Activated CD4-positive, alpha-beta memory T cell treated with anti-CD3 and anti-CD28 coated beads, Interleukin-2, amount 10 ng/mL, durations not matched to agents 7 days and 5 days (primary cell): ENCODE measurements at places on chromosomes 5 and 9.

GRCh38 chr9:115395511-115396021 is 277.6 kb upstream of the TNC start:
- no peak for DNase-seq

DNA sequence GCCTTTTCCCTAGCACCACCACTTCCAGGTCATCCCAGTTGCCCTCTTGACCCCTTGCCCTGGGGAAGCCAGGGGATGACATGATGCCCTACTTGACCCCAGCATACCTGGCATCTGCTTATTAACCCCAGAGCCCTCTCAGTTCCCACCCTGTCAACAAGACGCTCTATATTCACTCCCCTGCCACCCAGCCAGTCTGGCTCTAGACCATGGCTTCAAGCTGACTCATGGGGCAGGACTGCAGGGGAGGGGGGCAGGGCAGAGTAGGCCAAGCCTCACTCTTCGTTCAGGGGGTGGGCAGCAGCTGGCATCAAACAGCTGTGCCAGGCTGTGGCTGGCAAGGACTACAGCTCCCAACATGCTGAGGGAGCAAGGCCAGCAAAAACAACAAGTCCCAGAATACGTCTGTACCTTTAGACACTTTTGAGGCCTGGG is 5.3 kb downstream of the ATOSB start:
- no peak for DNase-seq

GRCh38 chr5:96090215-96090614 is 128.6 kb upstream of the ELL2 start:
- no peak for DNase-seq

DNA sequence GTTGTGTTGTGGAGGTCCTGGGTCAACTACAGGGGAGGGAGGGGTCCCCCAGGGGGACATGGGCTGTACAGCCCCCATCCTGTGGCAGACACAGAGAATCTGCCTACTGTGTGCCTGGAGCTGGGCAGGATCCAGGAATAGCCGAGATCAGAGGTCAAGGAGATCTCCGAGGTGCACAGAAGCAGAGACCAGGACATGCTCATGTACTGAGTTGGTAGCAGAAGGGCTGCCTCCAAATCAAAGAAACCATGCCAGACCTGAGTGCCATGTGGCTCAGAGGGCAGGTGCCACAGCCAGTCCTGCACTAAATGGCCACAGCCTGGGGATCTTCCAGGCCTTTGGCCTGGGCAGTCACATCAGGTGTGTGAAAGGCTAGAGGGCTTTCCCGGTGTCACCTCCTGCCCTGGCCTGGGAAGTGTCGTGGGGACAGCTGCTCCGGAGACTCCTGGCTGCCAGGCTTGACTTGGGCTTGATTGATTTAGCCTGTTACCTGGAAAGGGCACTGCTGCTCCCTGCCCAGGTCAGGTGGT is 27.8 kb downstream of the GSN start:
- no peak for DNase-seq

GRCh38 chr5:133868946-133869518 is 99.4 kb downstream of the C5orf15 start:
- DNase-seq, result peak; percentile 80

DNA sequence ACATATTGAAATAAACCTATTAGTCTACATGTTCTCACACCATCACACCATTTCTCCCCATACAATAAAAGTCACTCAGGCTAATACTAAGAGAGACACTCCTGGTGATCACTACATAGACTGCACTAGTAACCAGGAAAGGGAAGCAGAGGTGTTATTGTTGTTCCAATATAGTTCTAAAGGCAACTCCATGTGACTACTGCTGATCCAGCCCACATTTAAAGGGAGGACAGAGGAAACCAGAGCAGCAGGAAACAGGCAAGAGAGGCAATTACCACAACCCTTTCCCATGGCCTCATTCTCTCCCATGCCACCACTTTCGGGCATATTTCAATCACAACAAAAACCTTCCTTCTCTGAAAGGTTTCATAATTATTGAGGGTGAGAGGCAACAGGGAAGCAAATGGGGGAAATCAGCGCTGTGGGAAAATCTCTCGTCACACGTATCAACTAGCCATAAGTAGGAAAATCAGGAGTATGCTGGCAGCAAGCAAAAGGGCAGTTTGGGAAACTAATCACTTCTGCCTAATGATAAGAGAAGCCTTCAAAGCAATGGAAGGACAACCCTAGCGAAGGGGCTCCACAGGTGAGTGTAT is 1.8 kb downstream of the UBAP2 start:
- no peak for DNase-seq

DNA sequence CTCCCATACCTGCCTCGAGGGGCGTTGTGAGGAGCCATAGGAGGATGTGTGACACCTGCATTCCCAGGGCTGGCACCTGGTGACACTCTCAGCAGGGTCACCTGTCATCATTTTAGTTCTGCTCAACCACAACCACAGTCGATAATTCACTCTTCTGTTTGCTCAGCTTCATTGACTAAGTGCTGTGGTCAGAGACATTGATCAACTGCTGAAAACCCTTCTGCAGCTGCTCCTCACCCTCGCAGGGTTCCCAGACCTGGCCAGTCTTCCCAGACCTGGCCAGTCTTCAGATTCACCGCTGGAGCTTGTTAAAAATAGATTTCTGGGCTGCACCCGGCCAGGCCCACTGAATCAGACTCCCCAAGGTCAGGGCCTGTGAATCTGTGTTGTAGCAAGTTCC is 92.8 kb downstream of the MVB12B start:
- DNase-seq, result no peak

GRCh38 chr9:13149454-13149853 is 130.0 kb downstream of the MPDZ start:
- DNase-seq, result no peak

DNA sequence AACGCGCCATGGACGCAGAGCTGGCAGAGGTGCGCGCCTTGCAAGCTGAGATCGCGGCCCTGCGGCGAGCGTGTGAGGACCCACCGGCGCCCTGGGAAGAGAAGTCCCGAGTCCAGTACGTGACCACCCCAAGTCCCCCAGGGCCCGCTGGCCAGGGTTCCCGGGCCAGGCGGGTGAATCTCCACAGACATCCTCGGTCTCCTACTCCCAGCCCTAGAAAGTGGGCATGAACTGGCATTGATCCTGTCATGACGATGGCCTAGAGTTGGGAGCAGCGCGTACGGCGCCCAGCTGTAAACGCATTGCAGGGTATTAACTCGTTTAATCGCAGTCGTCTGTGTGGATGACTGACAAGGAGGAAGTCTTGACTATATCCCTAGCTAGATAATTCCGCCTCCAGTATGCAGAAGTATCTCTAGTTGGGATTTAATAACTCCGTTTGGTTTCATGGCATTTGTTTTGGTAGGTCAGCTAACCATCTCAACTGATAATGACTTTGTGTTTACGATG is 293 bp downstream of the CENPP start:
- no peak for DNase-seq

GRCh38 chr5:74685979-74686631 is 1.1 kb downstream of the HEXB start:
- no peak for DNase-seq

DNA sequence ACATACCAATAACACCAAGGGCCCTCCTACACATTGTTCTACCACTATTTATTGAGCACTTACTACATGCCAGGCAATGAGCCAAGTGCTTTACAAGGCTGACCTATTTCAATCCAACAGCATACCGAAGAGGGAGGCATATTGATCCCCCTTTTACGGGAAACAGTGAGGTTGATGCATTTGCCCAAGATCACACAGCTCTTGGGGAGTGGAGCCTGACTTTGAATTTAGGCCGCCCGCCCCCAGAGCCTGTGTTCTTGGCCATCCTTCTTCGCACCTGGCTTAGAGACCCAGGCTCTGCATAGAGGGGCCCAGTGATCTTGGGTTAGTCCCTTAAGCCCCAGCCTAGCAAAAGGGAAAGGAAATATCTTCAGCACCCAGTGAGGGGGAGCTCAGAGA is 158.1 kb upstream of the IER5L start:
- no peak for DNase-seq

DNA sequence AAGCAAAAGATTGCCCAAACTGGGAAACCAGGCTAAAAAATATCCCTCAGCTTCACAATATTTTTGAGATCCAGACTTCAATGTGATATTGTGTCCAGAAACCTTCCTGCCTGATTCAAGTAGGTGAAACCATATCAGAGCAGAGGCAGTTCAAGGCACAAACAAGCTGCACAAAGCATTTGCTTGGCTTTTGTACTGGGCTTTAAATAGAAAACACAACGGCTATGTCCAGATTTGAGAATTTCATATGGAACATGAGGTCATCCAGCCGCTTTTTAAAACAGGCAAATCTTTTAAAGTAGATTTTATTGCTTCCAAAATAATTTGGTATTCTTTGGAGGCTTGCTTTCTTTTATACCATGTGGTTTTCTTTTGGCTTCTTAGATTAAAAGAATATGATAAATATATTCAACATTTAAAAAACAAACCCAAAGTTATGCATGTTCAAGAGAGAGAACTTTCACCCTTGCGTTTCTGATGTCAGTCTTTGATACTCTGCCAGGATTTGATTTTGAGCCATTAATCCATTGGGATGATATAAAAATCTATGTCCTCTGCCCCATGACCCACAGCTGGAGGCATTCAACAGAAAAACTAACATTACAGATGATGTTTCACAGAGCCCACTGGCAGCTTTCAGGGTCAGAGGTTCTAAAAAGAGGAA is 29.0 kb upstream of the CCDC112 start:
- DNase-seq, result no peak

- no peak for DNase-seq
Measured at GRCh38 chr5:79261897-79262296, 26.0 kb downstream of the JMY start.

DNA sequence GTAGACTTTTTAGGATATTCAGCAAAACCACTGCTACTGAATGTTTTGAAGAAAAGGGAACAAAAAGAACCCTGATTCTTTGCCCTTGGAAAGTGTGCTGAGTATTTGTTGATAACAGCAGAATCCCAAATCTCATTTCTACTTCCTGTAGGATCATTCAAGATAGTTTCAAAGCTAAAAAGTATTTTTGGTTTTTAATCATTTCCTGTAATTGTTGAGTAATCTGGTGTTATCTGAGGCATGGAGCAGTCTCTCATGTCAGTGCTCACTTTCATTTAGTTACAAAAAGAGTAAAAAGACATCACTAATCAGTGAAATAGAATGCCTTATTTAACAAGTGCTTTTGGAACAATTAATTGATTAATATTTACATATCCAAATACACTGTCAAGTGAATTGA is 56.1 kb downstream of the ITGA2 start:
- DNase-seq, result no peak

DNA sequence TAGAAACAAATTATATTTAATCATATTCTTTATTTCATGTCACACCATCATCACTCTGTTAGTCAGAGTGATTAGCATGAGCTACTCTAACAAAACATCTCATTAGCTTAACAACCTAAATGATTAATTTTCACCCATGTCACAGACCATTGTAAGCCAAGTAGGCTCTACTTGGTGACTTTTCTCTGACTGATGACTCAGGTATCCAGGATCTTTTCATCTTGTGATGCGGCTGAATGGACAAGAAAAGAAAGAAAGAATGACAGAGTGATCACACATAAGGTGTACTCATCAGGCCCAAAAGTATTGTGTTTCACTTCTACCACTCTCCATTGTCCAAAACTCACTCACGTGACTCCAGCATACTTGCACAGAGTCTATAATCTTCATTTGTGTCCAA is 299.3 kb downstream of the ANXA1 start:
- no peak for DNase-seq

DNA sequence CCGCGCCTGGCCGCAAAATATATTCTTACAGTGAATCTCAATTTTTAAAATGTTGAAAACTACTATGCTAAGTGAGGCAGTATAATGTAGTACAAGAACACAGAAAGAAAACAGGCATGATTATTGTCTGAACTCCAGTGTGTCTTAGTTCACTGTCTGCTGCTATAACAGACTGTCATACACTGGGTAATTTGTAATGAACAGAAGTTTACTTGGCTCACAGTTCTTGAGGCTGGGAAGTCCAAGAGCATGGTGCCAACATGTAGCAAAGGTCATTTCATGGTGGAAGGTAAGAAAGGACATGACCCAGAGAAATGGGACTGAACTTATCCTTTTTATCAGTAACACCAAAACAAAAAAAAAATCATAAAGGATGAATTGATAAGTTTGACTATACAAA is 19.9 kb upstream of the TEX10 start:
- DNase-seq, result no peak

- no peak for DNase-seq
Measured at GRCh38 chr9:92647671-92648473, 22.1 kb downstream of the IPPK start.

DNA sequence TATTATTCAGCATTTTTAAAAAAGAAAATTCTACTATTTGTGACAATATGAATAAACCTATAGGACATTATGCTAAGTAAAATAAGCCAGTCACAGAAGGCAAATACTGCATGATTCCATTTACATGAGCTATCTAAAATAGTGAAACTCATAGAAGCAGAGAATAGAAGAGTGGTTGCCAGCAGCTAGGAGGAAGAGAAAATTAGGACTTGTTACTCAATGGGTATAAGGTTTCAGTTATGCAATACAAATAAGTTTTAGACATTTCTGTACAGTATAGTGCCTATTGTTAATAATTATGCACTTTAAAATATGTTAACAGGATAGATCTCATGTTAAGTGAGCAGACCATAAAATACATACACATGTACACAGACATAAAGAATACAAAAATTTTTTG is 73.8 kb upstream of the SPINK5 start:
- DNase-seq, result no peak

DNA sequence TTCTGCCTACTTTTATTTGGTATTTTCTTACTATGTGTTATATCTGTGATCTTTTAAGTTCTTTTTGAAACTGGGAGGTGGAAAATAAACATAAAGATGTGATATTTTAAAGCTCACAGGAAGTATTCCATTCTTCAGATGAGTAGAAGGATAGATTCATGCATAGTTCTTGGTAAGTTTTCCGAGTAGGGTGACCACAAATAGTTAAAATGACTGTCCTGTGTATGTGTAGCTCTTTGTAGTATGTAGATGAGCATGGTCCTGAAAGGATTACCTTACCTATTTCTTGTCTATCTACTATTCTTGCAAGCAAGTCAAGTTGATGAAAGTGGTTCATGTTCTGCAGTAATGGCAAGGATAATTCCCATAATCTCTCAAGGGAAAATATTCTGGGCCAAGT is 47.7 kb downstream of the SRFBP1 start:
- DNase-seq, result no peak

DNA sequence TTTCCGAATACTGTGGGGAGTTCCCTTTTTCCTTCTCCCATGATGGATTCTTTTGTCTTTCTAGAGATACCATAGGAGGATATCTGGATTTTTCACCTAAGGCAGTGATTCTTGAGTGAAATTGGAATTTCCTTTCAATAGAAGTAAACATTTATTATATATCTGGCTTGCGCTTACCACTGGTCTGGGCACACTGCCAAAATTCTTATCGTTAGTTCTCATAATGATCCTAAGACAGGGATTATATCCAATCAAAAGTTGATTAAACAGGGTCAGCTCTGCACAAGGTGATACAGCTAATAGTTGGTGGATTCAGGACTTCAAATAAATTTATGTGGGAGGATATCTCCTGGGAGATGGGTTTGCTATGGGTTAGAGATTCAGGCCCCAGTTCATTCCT is 9.6 kb downstream of the TLE4 start:
- DNase-seq, result no peak

- DNase-seq, result no peak
Measured at GRCh38 chr9:132651259-132651658, 18.5 kb downstream of the DDX31 start.
